ENCODE measurements at places on chromosomes 4 and X.

DNA sequence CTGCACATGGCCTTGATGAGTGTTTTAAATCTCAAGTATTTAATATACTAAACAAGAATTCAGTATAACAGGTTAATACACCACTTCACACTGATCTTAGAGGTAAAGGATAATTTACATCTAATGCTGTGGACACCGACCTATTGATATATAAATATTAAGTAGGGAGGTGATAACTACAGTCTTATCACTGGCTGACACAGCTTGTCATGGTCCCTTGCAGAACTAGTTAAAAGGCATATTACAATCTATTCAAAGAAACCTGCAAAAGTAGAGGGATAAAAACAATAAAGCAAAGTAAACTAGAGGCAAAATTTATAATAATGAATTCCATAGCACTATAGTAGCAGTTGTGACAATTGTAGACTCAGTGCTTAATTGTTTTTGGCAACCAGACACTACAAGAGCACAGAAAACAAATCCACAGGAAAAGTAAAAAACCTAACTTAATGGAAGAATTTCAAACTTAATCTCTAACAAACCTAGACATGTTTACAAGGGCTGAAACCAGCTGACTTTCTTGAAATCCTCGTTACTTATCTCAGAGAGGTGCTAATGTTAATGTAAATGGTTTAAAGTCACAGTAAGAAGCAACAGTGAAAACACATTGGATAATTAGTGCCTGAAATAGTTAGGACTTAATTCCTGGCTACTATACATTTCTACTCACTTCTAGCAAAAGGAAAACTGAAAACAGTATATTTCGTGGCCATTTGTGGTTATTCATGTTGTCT, 25.0 kb downstream of the MFAP3L start:
- DNase-seq: no peak

GRCh38 chr4:52977252-52977651, 115.1 kb downstream of the RASL11B start:
- DNase-seq: no peak

DNA sequence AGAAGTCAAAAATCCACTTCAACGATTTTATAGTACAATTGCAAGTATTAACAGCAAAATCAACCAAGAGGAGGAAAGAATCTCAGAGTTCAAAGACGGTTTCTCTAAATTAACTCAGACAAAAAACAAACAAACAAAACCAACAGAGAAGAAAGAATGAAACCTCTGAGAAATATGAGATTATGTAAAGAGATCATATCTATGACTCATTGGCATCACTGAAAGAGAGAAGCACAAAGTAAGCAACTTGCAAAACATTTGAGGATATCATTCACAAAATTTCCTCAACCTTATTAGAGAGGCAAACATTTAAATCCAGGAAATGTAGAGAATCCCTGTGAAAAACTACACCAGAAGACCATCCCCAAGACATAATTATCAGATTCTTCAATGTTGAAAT, 370.4 kb downstream of the INPP4B start:
- no peak for DNase-seq

- no peak for DNase-seq
Measured at GRCh38 chr4:181517491-181517890, 725.7 kb upstream of the TENM3 start.

- DNase-seq: no peak
Measured at GRCh38 chr4:184280591-184281071, 63.0 kb upstream of the ENPP6 start.
